ENCODE measurements at places on chromosomes 4 and X.
A peak's percentile ranks its signal among the peaks of the same experiment; 100 is the strongest.

DNA sequence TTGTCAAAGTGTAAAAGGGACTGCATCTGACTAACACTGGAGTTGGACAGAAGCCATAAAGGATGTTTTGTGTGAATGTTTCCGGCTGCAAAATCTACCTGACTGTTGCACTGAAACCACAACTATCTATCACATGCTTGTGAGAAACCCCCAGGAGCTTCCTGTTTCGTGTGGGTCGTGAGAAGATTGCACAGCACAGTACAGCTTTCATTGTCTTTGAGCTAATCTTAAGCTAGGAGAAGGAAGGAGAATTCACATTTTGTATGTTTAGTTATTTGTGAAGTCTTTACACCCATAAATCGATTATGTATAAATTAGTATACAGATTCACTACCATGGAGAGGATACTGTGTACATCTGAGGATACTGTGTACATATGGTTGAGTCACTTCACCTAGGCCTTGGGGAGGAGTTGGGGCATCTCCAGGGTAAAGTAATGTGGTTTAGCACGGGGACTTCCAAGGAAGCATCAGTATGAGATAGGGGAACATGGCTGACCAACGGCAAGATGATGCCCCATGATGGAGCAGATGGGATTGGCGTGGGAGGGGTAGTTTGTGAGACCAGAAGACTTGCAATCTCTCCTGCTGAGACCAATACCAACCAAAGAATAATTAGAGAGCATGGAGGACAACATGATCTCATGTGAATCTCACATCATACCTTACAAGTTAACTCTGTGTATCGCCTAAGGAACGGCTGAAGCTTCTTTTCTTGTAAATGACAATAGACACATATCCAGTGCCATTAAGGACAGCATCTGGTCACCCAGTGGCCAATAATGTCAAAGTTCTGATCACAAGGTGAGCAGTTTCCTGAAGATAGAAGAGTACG lies 43.1 kb upstream of the FAM9C start:
- DNase-seq = no peak

DNA sequence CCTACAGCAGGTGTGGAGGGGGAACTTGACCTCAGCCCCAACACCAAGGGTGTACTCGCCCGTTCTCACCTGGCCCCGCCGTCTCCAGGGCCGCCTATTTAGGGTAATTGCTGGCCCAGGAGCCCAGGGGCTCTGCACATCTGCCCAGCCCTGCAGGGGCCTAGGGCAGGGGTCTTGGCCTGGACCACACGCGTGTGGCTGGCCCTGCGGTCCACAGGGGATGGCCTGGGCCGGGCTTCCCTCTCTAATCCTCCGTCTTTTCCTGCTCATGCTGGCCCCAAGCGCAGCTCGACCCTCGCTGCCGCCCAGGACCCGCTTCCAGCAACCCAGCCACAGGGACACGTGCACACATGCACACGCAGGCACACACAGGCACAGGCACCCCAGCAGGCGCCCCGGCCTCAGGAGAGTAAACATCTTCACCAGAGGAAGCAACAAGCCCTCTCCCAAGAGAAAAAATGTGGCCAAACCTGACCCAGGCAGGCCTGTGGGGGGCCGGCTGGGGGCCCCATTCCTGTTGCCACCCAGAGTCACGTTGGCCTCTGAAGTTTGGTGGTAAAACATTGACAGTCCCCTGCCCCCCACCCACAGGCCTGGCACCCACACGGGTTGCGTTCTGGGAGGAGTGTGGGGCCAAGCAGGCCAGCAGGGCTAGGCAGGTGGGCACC lies 24.6 kb upstream of the FGFR3 start:
- DNase-seq = no peak

DNA sequence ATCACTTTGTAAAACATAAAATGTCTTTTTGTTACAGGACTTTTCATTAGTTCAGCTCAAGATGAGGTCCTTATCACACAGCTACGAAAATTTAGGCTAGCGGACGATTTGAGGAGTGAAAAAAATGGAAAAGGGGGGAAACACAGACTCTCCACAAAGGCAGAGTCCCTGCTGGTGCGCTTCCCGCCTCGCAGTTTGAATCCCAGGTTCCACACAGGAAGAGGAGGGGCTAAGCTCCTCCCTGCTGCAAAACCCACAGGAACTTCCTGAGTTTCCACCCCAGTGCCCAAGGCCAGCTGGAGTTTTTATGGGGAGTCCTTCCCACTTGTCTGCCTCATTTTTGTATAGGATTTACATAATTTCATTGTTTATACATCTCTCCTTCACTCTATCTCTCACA lies 11.2 kb downstream of the ADAM29 start:
- no peak for DNase-seq

- no peak for DNase-seq
Measured at GRCh38 chr4:84897516-84897915, 69.0 kb downstream of the WDFY3 start.

DNA sequence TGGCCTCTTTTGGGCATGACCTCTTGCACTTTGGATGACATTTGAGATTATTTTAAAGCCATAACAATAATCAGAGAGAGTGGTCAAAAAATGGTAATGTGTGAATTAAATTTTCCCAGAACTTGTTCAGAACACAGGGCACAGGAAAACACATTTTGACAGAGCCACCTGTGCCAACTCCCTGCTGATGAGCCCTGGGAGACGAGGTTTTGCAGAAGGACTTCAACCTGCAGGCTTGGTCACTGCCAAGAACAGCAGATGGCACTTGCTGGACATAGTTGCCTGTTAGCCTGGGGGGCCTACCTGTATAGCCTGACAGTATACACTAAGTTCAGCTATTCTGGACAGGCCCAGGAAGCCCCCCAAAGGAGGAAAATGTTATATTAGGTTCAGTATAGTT lies 277.8 kb upstream of the EMCN start:
- DNase-seq = no peak

DNA sequence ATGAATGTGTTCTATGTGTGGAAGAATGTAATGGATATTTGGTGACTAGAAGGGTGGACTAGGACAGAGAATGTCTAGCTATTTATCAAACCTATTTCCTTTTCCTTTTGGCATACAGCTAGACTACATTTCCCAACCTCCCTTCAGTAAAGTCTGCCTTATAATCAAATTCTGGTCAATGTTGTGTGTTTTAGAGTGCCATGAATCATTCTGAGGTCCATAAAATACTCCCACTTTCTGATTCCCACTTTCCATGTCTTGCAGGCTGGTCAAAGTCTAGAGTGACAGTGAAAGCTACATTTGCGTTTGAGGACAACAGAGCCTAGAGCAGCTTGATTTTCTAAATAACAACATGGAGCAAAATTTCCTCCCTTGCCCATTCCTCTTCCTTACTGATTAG lies 217.2 kb downstream of the UGT8 start:
- DNase-seq = no peak

GRCh38 chr4:168654104-168654847 lies 157.4 kb downstream of the PALLD start:
- DNase-seq = no peak

DNA sequence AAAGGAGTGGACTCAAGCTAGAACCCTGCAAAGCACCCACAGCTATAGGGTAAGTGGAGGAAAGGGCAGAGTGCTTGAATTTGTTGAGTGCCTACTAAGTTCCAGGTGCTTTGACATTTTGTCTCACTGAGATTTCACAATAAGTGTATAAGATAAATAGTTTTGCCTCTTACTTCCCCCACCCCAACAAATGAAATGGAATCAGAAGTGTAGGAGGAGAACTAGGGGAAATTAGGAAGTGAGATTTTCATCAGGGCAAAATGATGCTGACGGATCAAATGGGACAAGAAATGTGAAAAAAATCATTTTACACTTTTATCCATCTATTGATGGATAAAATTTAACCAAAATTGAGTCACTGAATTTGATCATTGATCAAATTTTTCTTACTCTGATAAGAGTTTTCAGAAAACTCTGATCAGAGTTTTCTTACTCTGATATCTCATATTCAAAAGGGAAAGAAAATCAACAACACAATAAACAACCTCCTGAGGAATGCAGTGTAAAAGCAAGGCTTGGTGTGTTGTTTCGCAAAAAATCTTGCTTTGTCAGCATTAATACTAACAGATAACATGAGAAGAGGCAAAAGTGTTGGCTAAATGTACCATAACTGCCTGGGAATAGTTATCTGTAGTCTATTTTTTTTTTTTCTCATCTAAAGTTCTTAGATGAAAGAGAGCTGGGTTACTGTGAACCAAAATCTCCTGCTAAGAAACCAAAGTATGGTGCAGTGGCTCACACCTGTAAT lies 24.9 kb downstream of the PLAC8 start:
- DNase-seq = no peak

DNA sequence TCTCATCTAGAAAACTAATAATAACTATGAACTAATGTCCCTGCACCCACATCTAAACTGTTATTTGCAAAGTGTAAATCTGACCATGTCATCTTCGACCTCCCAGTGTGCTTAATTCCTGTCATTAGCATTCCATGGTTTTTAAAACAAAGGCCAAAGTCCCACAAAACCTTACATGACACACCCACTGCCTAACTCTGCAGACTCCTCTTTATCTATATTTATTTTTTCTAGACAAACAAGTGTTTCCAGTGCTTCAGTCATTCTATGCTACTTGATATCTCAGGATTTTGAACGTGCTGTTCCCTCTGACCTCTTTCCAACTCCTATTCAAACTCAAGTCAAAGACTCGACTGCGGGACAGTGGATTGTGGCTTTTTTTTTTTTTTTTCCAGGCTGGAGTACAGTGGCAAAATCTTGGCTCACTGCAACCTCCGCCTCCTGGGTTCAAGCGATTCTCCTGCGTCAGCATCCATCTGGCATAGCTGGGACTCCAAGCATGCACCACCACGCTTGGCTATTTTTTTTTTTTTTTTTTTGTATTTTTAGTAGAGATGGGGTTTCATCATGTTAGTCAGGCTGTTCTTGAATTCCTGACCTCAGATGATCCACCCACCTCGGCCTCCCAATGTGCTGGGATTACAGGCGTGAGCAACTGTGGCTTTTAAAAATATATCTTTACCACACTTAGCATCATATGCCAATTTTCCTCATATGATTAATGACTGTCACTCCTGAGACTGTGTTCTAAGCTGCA lies 1511.0 kb downstream of the ARAP2 start:
- peak; percentile 16 for DNase-seq

DNA sequence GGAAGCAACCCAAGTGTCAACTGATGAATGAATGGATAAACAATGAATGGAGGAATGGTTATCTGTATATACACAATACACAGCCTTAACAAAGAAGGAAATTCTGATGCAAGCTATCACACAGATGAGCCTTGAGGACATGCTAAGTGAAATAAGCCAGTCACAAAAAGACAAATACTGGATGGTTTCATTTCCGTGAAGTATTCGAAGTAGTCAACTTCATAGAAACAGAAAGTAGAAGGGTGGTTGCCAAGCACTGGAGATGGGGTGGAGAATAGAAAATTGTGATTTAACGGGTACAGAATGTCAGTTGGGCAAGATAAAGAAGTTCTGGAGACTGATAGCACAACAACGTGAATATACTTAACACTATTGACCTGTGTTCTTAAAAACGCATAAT lies 28.2 kb downstream of the CENPU start:
- no peak for DNase-seq

GRCh38 chr4:121934635-121935034 lies 17.2 kb downstream of the TRPC3 start:
- DNase-seq = no peak

GRCh38 chr4:92970996-92971395 lies 667.2 kb downstream of the GRID2 start:
- no peak for DNase-seq

GRCh38 chrX:149433051-149433450 lies 72.1 kb downstream of the IDS start:
- DNase-seq = no peak

DNA sequence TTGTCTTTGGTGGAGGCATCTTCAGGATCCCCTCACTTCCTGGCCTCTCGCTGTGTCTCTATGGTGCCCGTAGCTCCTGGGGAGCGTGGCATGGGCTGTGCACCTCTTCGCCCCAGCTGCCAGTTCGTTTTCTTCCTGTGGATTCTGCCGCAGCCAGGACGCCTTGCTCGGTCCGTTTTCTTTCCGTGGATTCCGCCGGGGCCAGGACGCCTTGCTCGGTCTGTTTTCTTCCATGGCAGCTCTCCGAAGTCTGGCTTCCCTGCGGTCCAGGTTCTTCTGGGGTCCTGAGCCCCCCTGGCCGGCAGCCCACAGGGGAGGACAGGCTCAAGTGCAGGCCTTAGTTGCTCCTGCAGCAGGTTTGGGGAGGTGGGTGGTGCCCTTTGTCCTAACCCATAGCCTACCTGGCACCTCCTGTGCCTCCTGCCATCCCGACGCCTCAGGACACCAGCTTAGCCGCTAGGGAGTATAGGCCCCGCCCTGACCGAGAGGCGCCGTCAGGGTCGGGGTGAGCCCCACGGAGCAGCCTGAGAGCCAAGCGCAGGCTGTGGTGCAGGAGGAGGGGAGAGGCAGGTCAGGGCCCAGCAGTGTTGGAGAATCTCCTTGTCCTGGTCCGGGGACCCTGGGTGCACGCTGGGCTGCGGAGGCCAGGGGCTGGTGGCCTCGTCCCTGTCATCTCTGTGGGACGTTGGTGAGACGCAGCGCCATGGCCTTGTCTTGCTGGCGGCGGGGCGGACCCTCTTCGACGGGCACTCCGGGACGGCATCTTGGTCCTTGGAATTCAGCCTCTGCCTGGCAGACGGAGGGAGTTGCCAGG lies 27.1 kb downstream of the UVSSA start:
- no peak for DNase-seq

GRCh38 chr4:87257523-87257922 lies 37.1 kb upstream of the KLHL8 start:
- no peak for DNase-seq

- no peak for DNase-seq
Measured at GRCh38 chr4:4726051-4726450, 133.4 kb upstream of the MSX1 start.

DNA sequence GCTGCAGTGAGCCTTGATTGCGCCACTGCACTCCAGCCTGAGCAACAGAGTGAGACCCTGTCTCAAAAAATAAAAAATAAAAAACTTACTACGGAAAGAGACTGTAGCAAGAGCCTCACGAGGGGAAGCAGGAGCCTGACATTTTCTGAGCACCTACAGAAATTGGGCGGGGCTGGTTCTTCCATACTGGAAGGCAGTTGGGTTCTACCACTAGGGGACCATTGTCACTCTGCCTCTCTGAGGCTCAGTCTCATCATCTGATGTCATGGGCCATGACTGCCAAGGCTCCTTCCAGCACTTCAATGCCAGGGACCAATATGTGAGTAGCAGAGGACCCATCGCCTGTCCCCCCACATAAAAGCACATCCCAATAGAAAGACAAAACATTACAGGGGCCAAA lies 8.2 kb downstream of the SH3KBP1 start:
- DNase-seq = no peak

- DNase-seq = no peak
Measured at GRCh38 chrX:23832721-23833120, 49.7 kb downstream of the SAT1 start.

- peak; percentile 6 for DNase-seq
Measured at GRCh38 chr4:28350485-28350884, 1489.8 kb downstream of the STIM2 start.

GRCh38 chrX:122272011-122272410 lies 912.1 kb upstream of the GRIA3 start:
- DNase-seq = no peak

DNA sequence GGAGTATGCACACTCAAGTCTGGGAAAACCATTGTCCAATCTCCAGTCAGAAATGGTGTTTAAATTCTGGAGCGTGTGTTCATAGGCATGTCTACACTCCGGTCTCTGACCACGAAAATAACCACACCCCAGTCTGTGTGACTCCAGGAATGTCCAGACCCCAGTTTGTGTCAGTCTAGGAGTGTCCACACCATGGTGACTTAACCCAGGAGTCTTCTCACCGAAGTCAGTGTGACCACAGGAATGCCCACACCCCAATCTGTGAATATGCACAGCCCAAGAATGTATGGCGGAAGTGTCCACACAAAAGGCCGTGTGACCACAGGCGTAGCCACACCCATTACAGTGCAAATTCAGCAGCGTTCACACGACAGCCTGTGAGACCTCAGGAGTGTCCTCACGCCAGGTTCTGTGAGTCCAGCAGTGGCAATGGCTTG lies 11.4 kb downstream of the FTSJ1 start:
- DNase-seq = no peak
